ENCODE measurements at places on chromosomes 13 and 19. TPM values are rescaled to one million over a fixed set of nuclear protein-coding genes. Genes with fewer than 3 reads are reported as not detected.

RGL3 gene
- not detected for total RNA-seq

ACER1 gene
- not detected for total RNA-seq

SYT5 gene
- not detected for total RNA-seq

ZGLP1 gene
- 0.28 TPM for total RNA-seq

VSTM2B gene
- total RNA-seq, result not detected
